ENCODE measurements at places on chromosomes 3 and 15.

DNA sequence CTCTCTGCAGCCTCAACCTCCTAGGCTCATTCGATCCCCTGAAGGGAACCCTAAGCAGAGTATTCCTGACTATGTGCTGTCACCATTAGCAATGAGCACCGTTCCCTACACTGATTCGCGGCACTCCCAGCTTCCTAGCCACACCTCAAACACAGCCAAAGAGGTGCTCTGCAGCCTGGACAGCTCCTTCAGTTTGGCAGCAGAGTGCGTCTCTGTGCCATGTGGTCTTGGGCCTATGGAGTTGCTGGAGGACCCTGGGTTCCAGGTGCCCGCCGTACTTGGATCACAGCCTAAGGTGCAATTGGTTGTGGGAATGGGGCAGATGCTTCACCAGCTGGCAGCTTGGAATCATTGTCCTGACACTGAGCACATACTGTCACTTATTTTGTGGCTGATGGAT, 17.3 kb upstream of the IL12A start:
- DNase-seq: no peak

GRCh38 chr15:40470423-40471104, at the start of gene CHST14:
Gene CHST14 (plus strand): TSS chr15:40470984. CDS start chr15:40471214, 230 bp downstream.
- peak; percentile 29 for DNase-seq

DNA sequence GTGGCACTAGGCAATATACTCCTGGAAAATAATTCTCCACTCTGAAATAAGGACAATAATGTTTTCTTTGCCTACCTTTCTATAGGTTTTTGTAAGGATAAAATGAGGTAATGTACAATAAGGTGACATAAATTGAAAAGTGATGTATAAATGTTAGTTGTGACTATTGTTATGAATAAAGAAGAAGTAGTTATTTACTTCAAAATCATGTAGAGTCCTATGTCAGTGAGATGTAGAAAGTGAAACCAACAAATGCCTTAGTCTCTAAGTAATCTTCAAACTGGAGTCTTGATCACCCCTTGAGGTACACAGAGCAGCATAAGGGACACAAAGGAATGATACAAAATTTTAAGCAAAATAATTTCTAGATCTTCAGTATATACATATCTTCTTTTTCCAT, 60.3 kb upstream of the TP63 start:
- no peak for DNase-seq

DNA sequence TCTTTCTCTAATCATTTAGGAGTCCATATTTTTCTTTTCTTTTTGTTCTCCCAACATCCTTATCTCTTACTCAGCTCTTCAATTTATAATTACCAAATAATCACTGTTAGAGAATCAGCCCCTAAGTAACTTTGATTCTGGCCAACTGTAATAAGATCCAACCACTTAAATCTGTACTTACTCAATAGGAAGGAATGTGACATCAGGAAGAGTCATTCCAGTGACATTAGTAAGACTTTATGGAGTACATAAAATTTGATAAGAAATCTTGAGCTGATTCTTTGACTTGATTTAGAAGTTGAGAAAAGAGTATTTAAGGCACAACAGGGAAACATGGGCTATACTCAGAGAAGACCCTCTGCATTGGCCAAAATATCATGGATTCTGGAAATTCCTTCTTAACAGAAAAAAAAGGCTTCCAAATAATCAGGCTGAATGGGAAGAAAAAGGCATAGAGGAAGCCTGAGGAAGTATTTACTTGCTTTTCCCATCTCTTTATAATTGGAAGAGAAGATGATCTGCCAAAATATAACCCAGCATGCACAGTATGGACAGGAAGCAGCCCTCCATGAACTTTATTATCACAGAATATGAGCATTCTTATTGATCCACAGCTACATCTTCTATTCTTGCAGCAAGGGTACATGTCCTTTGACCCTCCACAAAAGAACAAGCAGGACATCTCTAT, 289.7 kb upstream of the TPRG1 start:
- no peak for DNase-seq

GRCh38 chr15:89101302-89102193, 13.3 kb downstream of the ABHD2 start:
- DNase-seq: no peak

GRCh38 chr3:14795996-14796395, 22.8 kb upstream of the FGD5 start:
- no peak for DNase-seq

DNA sequence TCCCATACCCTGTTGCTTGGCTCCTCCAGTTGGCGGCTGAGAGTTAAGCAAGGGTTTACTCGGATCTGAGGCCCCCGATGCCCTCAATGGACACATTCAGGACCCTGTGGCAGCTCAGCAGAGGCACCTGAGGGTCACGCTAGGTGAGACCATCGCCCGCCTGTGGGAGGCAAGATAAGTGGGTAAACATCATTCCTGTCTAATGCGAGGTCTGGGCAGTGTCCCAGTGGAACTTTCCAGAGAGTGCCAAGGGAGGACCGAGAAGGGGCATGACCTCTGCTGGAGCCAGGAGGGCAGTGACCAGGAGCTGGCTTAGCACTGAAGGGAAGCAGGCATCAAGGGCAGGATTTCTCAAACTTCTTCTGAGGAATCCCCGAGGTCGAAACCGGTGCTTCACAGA, 65.4 kb upstream of the SEC61A1 start:
- DNase-seq: no peak

DNA sequence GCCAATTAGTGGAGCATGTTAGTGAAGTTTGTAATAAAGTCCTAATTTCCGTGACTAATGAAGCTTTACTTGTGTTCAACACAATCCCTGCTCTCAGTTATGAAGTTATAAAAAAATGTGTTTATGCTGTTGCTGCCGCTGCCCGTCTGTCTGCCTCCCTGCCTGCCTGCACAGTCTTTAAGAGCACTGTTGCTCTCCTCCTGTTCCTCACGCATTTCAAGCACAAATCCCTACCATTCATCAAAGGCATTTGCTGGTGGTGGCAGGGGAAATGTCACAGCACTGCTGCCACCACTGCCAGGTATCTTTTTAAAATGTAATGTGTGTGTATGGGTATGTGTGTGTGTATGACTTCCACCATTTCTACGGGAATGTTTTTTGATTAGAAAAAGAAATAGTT, 58.8 kb downstream of the CACNA1D start:
- DNase-seq: no peak

DNA sequence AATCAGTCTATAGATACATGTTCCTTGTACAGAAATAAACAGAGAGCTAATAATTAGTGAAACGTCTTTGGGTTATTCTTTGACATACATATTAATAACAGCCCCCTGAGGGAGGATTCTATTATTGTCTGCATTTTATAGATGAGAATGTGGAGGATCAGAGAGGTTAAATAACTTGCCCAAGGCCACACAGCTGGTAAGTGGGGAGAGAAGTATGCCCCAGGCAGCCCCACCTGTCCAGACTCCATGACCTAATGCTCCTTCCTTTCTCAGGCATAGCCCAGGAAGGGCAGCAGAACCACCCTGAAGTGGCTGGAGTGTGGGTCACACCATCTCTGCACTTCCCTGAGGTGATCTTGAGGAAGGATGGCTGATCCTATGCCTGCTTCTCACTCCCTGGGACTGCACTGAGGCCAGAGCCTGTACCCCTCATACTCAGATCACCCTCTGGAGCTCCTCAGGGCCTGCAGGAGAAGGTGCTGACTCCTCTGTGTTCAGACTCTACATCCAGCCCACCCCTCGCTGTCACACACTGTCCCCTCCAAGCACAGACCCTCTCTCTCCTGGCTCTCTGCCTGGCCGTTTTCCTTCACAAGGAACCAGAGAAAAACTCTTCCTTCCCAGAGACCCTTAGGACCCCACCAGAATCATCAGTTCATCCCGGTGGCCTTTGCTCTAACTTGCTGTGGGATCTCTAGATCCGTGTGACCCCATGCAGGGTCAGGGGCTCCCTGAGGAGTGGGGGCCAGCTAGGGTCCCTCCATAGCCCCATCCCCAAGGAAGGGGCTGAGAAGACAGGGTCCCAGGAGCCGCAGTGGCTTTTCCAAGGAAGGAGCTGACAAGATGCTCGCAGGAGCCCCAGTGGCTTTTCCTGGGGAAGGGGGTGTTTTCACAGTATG, 4.4 kb upstream of the HHATL start:
- no peak for DNase-seq

- no peak for DNase-seq
These were observed 71.3 kb downstream of the RAB11A start for GRCh38 chr15:65940618-65940909.

- DNase-seq: no peak
These were observed 9.9 kb downstream of the AP3B2 start for GRCh38 chr15:82699726-82700125.

DNA sequence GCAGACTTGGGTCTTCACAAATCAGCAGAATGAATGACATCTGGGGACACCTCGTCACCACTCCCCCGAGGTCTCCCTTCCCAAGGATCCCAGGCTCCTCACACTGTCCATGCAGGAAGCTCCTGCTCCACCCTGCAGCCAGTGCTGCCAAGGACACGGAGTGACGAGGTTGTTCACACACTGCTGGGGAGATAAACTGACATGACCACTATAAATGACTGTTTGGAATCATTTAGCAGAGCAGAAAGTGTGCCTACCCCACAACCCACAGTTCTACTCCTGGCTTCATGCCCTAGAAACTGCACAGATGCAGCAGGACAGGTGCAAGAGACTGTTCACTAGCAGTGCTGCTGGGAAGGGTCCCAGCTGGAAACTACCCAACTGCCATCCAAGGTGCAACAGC, 19.7 kb upstream of the PRSS50 start:
- no peak for DNase-seq

DNA sequence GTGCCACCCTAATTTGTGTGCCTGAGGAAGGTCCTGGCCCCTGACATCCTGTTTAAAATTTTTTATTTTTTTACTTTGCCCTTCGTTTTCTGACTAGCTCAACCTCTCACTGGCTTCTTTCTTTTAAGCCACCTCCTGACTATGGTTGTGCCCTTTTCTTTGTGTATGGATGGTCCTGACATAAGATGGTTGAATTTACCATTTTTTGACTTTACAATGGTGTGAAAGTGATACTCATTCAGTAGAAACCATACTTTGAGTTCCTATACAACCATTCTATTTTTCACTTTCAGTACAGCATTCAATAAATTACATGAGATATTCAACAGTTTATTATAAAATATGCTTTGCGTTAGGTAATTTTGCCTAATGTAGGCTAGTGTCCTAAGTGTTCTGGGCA, 74.3 kb upstream of the PTX3 start:
- DNase-seq: no peak

- no peak for DNase-seq
These were observed 1.7 kb upstream of the SLC2A2 start for GRCh38 chr3:171028025-171028778.

DNA sequence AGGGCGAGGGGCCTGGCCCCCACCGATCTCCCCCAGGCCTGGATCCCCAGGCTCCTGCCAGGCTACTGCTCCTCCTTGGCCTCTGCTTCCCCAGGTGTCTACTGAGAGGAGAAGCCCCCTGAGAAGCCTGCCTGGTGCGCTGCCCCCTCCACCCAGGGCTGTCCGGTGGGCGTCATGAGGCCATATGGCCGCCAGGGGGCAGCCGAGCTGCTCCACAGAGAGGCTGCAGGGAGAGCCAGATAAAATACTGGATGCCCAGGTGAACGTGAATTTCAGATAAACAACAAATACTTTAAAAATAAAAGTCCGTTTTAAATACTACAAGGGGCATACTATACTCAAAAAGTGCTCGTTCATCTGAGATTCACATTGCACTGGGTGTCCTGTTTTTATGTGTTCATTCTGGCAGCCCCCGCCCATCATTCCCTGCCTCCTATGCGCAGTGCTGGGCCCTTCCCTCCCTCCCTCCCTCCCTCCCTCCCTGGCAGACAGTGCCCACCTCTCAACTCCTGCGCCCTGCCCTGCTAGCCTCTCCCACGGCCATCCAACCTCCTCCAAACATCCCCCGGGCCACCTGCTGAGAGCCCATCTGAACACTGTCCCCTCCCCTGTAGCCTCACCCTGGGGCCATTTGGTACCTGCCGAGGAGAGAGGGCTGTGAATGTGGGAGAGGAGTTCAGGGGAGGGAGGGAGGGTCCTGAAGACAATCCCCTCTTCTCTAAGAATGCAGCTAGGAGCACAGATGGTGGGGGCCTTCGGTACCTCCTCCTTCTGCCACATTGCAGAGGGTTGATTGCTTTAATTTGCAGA, 29.6 kb downstream of the PSTPIP1 start:
- DNase-seq: peak; percentile 53

DNA sequence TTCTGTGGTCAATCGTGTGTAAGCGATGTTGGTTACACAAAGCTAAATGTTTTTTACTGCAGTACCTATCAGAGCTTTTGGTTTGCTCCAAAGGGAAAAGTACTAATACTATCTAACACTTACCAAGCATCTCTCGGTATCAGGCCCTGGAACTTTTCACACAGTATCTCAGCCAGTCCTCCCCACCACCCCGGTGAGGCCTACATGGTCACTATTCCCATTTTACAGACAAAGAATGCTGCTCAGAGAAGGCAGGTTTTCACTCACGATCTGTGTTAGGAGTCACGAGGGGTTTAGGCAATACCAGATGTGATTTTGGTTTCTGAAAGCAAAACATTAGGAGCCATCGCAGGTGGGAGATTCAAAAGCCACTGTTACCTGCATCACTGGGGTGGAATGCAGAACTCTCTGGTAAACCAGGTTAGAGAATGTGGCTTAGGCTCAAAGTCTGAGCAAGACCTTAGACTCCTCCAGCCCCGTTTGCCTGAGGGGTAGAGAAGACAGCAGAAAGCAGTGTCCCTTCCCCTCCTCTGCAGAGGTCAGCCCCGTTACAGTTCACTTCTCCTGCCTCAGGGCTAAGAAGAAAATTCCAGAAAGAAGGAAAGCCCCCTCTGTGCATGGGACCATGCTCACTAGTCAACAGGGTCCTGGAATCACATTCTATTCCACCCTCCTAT, 57.2 kb downstream of the XXYLT1 start:
- DNase-seq: no peak

DNA sequence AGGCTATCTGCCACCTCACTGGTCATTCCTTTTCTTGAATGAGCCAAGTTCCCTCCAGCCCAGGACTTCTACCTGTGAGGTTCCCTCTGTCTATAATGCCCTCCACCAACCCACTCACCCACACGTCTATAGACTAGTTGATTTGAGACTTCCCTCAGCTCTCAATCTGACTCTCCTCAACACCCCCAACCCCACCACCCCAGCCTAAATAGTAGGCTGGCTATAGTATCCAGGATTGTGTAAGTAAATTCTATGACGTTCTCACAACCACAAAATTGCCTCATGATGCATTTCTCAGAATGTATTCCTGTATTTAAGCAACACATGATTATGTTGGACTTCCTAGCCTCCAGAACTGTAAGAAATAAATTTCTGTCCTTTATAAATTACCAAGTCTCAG, 2.2 kb downstream of the PLSCR1 start:
- no peak for DNase-seq

GRCh38 chr3:16999871-17000270, 115.1 kb downstream of the PLCL2 start:
- no peak for DNase-seq

GRCh38 chr3:126132751-126133511, 47.5 kb downstream of the ALDH1L1 start:
- DNase-seq: no peak

DNA sequence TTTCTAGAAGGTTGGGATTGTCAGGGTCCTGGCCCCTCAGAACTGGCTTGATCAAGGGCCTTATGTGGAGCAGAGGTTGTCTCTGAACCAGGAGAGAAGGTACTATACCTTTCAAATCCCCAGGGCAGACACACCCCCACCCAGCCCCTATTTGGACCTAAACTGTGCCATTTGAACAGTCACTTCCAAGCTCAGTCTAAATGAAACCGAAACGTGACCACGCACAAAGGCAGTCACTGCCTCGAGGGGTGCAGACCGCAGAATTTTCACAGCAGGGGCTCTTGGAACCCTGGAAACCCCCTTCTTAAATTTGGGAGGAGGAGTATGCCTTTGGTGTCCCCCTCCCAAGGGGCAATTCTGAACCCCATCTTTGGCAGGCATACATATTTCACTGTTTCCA, 53.7 kb downstream of the GRIP2 start:
- DNase-seq: no peak

- no peak for DNase-seq
These were observed 45.1 kb downstream of the ZDHHC3 start for GRCh38 chr3:44930911-44931310.

Measured in activated CD4-positive, alpha-beta T cell treated with anti-CD3 and anti-CD28 coated beads, Interleukin-2, amount 50 U/mL, for 24 hours (primary cell).